ENCODE measurements at places on chromosomes 4 and X. TPM values are rescaled to one million over a fixed set of nuclear protein-coding genes. Genes with fewer than 3 reads are reported as not detected.

The TLR10 gene
- total RNA-seq, result 0.05 TPM

The AADAT gene
- not detected for total RNA-seq

The ABCG2 gene
- total RNA-seq, result 0.75 TPM

The ACOT9 gene
- 50.2 TPM for total RNA-seq

The PPP4R3C gene
- total RNA-seq, result not detected

The DCX gene
- not detected for total RNA-seq

The TSPAN6 gene
- not detected for total RNA-seq

The UBE2D3 gene
- 447 TPM for total RNA-seq

The AKAP14 gene
- not detected for total RNA-seq

The UGT2A1 gene
- not detected for total RNA-seq

The HS3ST1 gene
- total RNA-seq, result not detected

The DSPP gene
- total RNA-seq, result not detected

The CXXC4 gene
- total RNA-seq, result not detected

The VCX3B gene
- total RNA-seq, result not detected

The SMPX gene
- not detected for total RNA-seq

The GRID2 gene
- total RNA-seq, result not detected

The EVC2 gene
- total RNA-seq, result 1.8 TPM

The ARHGEF9 gene
- total RNA-seq, result 17.7 TPM

The CNGA1 gene
- total RNA-seq, result not detected

DNA sequence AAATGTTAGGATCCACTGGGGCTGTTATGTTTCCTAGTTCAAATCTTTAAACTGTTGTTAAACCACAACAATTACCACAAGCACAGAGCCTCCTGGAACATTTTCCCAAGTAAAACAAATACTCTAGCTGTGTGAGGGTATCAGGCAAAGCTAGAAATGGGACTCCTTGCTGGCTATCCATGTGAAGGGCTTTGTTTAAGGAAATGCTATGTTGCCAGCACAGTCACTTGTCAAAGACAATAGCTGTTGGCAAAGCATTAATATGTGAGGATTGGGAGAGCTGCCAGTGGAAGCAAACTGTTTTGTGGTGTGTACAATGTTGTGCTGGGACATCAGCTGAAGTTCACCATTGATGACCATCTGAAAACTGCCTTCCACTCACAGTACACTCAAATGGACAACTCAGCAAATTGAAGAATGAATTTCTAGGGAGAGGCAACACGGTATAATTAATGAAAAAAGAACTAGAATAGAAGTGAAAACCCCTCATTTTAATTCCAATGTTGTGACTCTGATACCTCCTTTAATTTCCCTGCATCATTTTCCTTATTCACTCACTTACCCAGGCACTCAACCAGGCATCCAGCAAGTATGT, 100.8 kb downstream of the ANXA3 start:
- no peak for DNase-seq

DNA sequence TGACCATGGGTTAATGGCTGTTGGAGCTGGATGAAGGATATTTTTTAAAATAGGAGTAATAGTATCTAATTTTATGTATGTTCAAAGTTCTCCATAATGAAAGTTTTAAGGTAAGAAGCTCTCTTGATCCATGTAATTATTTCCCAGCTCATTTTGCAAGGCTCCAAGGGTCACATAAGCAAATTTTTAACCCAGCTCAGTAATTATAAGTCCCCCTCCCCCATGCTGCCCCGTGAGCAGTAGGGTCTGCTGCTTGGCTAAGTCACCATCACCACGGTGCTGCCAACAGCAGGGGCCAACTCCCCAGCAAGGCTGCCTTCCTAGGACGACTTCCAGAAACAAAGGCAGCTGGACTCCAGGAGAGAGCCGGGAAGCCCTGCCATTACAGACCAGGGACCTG, 340.0 kb downstream of the FBXW7 start:
- no peak for DNase-seq

DNA sequence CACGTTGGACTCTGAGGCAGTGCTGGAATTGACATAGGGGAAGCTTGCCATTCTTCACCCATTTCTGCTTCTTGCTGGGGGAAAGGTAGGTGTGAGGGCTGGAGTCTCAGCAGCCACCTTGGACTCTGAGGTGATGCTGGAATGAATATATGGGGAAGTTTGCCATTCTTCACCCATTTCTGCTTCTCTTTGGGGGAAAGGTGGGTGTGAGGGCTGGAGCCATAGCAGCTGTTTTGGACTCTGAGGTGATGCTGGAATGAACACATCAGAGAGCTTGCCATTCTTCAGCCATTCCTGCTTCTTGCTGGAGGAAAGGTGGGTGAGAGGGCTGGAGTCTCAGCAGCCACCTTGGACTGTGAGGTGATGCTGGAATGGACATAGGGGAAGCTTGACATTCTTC, 115.1 kb downstream of the CRLF2 start:
- DNase-seq, result no peak

GRCh38 chr4:139245590-139245989, 34.4 kb downstream of the MGARP start:
- DNase-seq, result no peak

- no peak for DNase-seq
Measured at GRCh38 chr4:134393592-134393991, 192.0 kb upstream of the PABPC4L start.

DNA sequence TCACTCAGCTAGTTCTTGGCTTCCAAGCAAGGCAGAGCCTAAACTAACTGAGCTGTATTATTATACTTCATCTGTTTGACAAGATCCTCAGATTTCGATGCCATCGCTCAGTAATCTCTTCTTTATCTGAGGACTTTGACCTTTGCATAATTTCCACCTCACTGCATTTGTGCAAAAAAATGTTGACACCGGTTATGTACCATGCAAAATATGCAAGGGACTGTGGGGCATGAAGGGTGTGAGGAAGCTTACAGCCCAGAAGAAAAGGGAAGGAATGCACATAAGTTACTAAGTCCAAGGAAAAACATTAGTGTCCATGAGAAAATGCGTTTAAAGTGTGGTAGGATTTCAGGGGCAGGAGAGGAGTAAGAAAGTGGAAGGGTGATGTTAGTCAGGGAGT, 295.4 kb downstream of the PACRGL start:
- DNase-seq, result no peak

- no peak for DNase-seq
Measured at GRCh38 chr4:142202404-142203332, 566.3 kb downstream of the IL15 start.

DNA sequence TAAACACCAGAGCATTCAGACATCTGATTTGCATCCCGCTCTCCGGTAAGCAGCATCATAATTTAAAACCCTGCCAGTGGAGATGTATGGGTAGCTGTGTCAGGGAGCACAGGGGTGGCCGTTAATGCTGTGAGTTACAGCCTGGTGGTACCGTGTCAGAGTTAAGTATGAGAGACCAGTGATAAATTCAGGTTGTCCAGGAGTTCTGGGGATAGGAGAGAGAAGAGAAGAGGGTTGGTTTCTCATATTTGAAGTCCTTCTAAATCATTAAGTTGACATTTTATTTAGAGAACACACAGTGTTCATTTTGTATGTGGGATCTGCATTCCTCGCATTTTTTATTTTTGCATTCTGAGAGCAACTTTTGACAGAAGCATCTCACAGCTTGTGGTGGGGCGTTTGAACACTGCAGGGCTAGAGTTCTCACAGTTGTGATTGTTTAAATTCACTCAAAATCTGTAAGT, 157.6 kb downstream of the DCLK2 start:
- no peak for DNase-seq

- no peak for DNase-seq
Measured at GRCh38 chrX:22575161-22575845, 302.6 kb downstream of the CBLL2 start.

- DNase-seq, result no peak
Measured at GRCh38 chrX:72015383-72015782, 104.7 kb downstream of the NHSL2 start.

GRCh38 chrX:154727418-154727817, 23.5 kb downstream of the GAB3 start:
- DNase-seq, result no peak

- no peak for DNase-seq
Measured at GRCh38 chr4:73315091-73315490, 56.5 kb upstream of the ANKRD17 start.

DNA sequence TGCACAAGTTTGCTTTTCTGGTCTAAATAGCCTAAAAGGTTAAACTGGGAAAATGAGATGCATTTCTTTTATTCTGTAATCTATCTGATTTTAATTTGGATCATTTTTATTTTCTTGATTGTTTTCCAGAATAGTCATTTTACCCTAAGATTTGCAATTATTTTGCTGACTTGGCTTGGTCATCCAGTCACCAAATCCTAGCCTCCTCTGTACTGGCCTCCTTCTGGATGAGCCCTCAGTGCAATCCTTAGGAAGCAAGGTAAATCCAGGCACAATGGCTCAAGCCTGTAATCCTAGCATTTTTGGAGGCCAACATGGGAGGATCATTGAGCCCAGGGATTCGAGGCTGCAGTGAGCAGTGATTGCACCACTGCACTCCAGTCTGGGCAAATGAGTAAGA, 9.2 kb downstream of the EREG start:
- no peak for DNase-seq

DNA sequence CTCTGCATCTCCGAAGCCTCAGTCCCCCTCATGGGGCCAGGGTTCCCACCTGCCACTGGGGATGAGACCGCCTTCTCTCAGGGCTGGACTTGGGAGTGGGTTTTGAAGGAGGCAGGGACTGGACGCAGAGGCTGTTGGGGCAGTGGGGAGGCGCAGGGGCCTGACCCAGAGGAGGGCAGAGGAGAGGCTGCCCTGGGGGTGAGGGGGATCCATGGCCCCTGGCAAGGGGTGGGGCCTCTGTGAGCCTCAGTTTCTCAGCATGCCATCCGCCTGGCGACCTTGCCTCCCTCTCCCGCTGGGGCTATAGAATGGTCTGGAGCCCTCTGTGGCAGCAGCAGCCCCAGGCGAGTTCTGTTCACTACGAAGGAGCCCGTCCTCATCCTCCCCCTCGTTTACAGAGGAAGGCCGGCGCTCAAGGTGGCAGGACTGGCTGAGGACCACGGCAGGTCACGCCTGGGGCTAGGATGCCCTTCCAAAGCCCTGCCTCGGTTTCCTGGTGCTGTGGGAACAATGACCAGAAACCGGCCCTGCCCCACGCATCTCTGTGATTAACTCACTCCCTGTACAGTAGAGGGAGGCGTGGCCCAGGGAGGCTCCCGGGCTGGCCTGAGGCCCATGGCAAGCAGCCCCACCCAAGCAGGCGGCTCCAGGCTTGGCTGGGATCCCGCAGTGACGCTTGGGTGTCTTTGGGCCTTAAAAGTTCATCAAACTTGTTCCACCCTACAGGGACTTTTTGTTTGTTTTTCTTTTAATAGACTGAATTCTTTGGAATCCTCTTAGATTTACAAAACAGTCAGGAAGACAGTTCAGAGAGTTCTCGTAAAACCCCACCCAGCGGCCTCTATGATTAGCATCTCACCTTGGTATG, 16.0 kb upstream of the SH3TC1 start:
- no peak for DNase-seq

DNA sequence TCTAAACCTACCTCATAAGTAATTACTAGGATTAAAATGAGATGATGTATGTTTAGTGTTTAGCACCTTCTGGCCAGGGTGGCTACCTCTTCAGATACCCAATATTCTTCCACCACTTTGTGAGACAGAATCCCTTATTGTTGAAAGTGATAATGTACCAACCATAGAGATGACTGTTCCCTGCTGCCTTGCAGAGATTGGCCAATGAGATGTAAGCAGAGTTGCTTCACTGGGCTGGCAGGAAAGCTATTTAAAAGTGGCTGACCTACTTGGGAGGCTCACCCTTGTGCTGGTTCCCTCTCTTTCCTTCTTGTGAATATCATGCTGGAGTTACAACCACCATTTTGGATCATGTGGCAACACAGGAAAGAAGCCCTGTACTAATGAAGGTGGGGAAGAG, 58.9 kb downstream of the TMEM154 start:
- no peak for DNase-seq

- DNase-seq, result no peak
Measured at GRCh38 chr4:118369231-118369630, 16.4 kb upstream of the PRSS12 start.

DNA sequence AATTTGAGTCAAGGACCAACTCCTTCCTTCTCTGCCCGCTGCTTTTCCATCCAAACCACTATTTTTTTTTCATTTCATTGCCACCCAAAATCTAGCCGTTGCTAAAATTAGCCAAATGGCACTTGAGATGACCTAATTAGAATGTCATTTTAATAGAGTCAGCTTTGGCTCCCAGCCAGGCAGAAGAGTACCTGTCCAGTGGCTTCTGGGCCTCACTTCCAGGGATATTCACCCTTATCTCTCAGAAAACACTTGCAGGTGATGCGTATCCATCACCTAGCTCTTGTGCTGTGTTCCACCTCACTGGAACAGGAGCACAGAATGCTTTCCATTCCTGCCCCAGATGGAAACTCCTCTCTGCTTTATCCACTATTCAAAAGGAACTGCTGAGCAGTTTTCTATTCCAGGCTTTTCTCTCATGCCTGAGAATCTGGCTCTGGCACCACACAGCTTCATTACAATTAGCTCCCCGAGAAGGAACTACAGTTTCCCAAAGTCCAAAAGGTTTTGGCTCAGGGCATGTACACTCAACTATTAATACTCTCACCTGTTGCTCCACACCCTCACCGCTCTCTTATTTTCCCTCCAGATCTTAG, 18.5 kb downstream of the MAGEA9B start:
- no peak for DNase-seq

- no peak for DNase-seq
Measured at GRCh38 chr4:25621027-25621930, 34.4 kb upstream of the SLC34A2 start.

- no peak for DNase-seq
Measured at GRCh38 chrX:132790329-132790728, 168.1 kb downstream of the HS6ST2 start.

GRCh38 chr4:156738766-156739165, 232.8 kb downstream of the PDGFC start:
- no peak for DNase-seq

GRCh38 chr4:184782731-184783373, 42.9 kb downstream of the ACSL1 start:
- no peak for DNase-seq

DNA sequence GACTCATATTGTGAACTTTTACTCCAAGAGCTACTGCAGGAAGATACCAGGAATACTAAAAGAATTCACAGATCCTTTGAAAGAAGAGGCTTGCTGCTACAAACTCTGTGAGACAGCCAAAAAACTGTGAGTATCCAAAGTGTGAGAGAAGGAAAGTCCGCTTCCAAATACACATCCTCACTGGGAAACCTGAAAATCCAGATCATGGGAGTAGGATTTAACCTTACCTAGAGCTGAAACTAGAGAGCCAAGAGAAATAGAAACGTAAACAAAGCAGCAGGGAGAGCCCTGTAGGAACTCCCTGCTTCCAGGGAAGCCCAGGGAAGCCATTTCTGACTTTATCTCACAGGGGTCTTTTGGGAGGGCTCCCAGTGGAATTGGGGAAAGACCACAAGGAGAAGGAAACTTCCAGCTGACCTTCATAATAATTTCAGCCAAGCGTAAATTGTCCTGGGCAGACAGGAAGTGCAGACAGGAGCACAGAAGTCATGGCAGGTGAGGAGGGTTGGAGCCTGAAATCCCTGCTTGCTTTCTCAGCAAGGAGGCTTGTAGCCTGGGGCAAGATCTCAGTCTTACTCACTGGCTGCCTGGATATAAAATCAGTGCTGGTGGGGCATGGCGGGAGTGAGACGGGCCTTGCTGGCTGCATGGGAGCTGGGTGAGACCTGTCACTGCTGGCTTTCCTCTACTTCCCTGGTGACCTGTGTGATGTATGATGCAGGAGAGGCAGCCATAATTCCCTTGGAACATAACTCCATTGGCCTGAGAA, 26.2 kb upstream of the NFKB1 start:
- no peak for DNase-seq

GRCh38 chrX:153766098-153766817, 2.2 kb downstream of the PLXNB3 start:
- DNase-seq, result peak; percentile 44

GRCh38 chrX:116490104-116490503, 27.3 kb upstream of the CT83 start:
- DNase-seq, result no peak

Data from activated CD4-positive, alpha-beta memory T cell treated with anti-CD3 and anti-CD28 coated beads for 36 hours (primary cell).